ENCODE measurements at places on chromosomes 5 and 9.

- no peak for DNase-seq
- no peak overlapping the region for H3K4me3 ChIP-seq
- H3K27me3 ChIP-seq = no peaks in the 10 kb centered on the region
- peaks cover 39% of the 10 kb centered on the region for H3K4me1 ChIP-seq
- H3K36me3 ChIP-seq = no peaks in the 10 kb centered on the region
Measured at GRCh38 chr5:122730456-122730855, 44.4 kb upstream of the SNX2 start.

GRCh38 chr5:73693573-73694061 lies 67.6 kb downstream of the ARHGEF28 start:
- H3K4me1 ChIP-seq = no peaks in the 10 kb centered on the region
- no peaks in the 10 kb centered on the region for H3K36me3 ChIP-seq
- H3K27ac ChIP-seq = no peak overlapping the region
- no peak overlapping the region for H3K4me3 ChIP-seq
- no peak for DNase-seq

DNA sequence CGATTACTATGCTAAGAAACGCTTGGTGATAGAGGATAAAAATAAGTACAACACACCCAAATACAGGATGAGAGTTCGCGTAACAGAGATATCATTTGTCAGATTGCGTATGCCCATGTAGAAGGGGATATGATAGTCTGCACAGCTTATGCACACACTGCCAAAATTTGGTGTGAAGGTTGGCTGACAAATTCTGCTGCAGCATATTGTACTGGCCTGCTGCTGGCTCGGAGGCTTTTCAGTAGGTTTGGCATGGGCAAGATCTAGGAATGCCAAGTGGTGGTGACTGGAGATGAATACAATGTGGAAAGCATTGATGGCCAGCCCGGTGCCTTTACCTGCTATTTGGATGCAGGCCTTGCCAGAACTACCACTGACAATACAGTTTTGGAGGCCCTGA lies 208.4 kb downstream of the PDZD2 start:
- peaks cover 7% of the 10 kb centered on the region for H3K27me3 ChIP-seq
- no peak for DNase-seq
- H3K36me3 ChIP-seq = no peaks in the 10 kb centered on the region
- H3K4me3 ChIP-seq = no peak overlapping the region

GRCh38 chr5:15499528-15500324 lies at the start of gene FBXL7:
Gene FBXL7, plus strand, starts transcription at chr5:15500180.
- no peak within 1 kb of the TSS for H3K27ac ChIP-seq
- H3K4me1 ChIP-seq = no peaks in the 10 kb centered on the region
- no peak within 1 kb of the TSS for H3K4me3 ChIP-seq

- H3K36me3 ChIP-seq = peaks cover 14% of the 10 kb centered on the region
- peaks cover 3% of the 10 kb centered on the region for H3K4me1 ChIP-seq
- no peaks in the 10 kb centered on the region for H3K27me3 ChIP-seq
- H3K4me3 ChIP-seq = no peak overlapping the region
- DNase-seq = no peak
Measured at GRCh38 chr5:138833726-138834480, 41.2 kb downstream of the LRRTM2 start.

GRCh38 chr5:7706256-7706655 lies 144.7 kb downstream of the CFAP90 start:
- no peak overlapping the region for H3K27ac ChIP-seq
- no peak overlapping the region for H3K4me3 ChIP-seq
- no peak for DNase-seq

GRCh38 chr9:17907779-17908508 lies 329.1 kb downstream of the SH3GL2 start:
- no peak overlapping the region for H3K27ac ChIP-seq
- H3K4me1 ChIP-seq = no peaks in the 10 kb centered on the region
- H3K27me3 ChIP-seq = peaks cover 19% of the 10 kb centered on the region
- no peak for DNase-seq

GRCh38 chr9:69093471-69094103 lies 58.0 kb downstream of the FXN start:
- no peak overlapping the region for H3K4me3 ChIP-seq
- no peaks in the 10 kb centered on the region for H3K36me3 ChIP-seq
- DNase-seq = no peak
- no peaks in the 10 kb centered on the region for H3K27me3 ChIP-seq
- H3K4me1 ChIP-seq = no peaks in the 10 kb centered on the region
- no peak overlapping the region for H3K27ac ChIP-seq

DNA sequence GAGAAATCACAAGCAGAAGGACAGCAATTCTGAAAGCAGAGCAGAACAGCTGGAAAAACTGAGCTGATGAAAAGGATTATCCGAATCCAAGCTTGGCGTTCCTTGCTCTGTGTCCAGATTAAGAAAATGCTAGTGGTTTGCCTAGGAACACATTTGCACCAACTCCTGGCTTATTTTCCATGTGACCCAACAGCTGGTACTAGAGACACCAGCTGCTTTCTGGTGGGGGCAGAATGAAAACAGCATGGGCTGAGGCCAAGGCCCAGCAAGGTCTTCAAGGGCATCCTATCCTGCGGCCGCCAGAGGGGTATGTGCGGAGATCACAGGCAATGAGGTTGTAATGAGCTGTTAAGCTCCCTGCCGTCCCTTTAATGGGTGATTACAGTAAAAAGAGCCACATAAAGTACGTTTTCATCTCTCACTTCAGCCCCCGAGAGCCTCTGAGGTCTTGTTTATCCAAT lies 131.5 kb downstream of the DOCK8 start:
- H3K4me1 ChIP-seq = peaks cover 9% of the 10 kb centered on the region

DNA sequence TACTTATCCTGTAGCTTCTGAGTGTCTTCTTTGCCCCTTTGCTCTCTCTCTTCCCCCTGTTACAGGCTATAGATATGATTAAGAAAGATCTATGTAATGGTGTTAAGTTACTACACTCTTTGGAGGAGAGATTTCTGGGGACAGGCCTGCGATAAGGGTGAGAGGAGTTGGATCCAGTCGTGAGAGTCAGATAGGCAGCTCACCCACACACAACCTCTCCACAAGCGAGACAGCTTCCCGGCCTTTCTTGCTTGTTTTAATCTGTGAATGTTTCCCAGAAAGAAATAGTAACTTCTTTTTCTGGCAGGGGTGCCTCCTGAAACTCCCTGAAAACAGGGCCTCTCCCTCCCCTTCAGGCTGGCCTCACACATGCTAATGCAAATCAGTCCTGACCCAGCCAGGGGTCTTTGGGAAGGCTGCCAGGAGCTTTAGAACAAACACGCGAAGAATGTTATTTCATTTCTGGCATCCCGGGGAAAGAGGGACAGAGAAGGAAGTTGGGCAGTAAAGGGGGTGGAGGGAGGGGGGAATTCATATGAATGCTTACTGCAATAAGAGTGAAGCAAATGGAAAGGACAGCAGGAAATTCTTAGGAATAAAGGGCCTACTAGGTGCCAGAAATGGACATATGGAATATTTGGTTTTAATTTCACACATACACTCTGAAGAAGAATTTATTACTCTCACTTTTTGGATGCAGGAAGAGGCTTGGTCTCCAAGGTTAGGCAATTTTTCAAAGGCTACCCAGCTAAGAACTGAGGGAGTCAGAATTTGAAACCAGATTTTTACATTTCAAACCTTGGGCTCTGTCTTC lies 215.8 kb upstream of the TRIM32 start:
- no peak for DNase-seq
- no peaks in the 10 kb centered on the region for H3K4me1 ChIP-seq
- H3K36me3 ChIP-seq = peaks cover 2% of the 10 kb centered on the region
- H3K27me3 ChIP-seq = no peaks in the 10 kb centered on the region

DNA sequence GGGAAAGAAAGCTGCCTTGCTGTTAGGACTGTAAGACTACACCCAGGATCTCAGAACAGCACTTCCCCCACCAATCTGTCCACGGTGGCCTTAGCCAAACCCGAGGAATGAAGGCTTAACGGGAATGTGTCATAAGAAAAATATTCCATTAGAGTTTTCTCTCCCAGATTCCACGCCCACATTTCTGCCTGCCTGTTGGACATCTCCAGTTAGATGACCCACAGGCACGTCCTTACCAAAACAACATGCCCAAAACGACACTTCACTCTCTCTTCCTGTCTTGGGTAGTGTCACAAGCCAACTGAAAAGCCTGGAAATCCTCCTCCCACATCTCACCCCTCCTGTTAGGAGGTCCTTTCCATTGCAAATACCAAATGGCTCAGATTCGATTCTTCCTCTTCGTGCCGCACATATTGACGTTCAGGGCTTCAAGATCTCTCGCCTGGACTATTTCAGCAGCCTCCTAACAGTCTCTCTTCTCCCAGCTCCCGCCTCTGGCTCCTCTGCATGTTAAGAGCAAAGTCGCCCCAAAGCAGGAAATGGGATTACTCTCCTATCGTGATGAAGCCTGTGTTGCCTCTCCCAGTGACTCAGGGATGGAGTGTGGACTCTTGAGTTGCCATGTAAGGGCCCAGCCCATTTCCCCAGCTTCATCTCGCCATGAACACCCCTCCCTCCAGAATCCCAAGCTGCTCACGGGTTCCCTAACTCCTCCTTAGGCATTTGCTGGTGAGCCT lies 159.3 kb downstream of the NR3C1 start:
- no peak overlapping the region for H3K4me3 ChIP-seq
- H3K36me3 ChIP-seq = no peaks in the 10 kb centered on the region
- no peak for DNase-seq
- no peaks in the 10 kb centered on the region for H3K27me3 ChIP-seq
- H3K27ac ChIP-seq = no peak overlapping the region
- H3K4me1 ChIP-seq = no peaks in the 10 kb centered on the region

DNA sequence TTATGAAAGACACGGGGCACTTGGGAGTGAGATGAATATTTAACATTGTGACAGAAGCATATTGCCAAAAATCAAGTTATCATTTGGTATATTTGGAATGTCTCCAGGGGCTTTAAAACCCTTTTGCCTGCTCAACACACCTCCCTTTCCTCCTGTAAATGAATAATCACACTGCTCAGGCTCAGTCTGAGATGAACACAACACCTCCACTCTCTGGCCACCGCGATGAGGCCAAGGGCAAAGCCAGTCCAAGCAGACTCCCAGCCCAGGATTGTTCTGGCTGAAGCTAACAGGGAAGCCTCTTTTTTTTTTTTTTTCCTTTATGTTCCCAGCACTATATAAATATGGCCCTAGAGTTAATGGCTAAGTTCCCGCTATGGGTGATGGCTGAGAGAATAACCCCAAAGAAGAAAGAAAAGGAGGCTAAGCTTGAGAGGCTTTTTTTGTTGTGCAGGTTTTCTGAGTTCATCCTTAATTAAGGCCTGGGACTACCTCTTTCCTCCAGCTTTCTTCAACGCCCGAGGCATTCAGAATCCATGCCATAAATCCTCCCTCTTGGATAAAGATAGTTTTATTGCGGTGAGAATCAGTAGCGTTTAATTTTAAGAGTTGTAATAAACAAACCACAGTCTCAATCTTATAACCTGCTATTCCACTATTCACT lies 10.5 kb upstream of the ERAP1 start:
- H3K4me1 ChIP-seq = peaks cover 25% of the 10 kb centered on the region
- DNase-seq = no peak
- no peak overlapping the region for H3K4me3 ChIP-seq

DNA sequence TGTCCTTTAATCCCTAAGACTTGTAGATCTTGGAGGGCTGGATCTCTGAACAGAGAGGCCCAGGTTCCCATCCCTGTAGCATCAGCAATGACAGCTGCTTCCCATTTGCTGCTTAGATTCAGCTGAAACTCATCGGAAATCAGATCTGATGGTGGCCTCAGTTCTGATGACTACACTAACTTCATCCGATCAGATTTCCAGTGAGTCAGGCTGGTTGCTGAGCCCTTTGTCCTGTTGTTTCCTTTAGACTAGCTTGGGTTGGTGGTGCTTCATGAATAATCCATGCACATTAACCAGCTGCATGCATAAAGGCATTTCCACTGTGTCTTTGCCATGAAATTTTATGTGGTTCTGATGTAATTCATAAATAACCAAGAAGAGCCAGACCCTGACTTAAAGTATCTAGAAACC lies 195.2 kb upstream of the TUT7 start:
- H3K27ac ChIP-seq = no peak overlapping the region
- H3K4me3 ChIP-seq = no peak overlapping the region
- no peak for DNase-seq
- H3K36me3 ChIP-seq = no peaks in the 10 kb centered on the region
- H3K4me1 ChIP-seq = no peaks in the 10 kb centered on the region

DNA sequence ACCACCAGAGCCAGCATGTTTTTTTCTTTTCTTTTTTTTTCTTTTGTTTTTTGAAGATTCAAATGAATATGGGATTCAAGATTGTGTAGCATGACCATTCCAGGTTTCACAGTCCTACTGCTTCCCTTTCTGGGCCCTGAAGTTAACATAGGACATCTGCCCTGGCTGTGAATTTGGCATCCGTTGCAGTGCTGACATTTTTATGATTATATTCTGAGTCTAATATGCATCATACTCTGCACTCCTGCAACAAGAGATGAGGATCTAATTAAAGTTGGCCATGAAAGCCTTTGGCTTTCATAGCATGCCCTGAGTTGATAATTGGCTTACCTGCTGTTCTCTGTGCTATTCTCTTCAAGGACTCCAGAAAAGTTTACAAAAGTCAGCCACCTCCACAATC lies 29.8 kb downstream of the C5orf22 start:
- no peak overlapping the region for H3K4me3 ChIP-seq
- no peaks in the 10 kb centered on the region for H3K4me1 ChIP-seq
- DNase-seq = no peak
- H3K27me3 ChIP-seq = no peaks in the 10 kb centered on the region

DNA sequence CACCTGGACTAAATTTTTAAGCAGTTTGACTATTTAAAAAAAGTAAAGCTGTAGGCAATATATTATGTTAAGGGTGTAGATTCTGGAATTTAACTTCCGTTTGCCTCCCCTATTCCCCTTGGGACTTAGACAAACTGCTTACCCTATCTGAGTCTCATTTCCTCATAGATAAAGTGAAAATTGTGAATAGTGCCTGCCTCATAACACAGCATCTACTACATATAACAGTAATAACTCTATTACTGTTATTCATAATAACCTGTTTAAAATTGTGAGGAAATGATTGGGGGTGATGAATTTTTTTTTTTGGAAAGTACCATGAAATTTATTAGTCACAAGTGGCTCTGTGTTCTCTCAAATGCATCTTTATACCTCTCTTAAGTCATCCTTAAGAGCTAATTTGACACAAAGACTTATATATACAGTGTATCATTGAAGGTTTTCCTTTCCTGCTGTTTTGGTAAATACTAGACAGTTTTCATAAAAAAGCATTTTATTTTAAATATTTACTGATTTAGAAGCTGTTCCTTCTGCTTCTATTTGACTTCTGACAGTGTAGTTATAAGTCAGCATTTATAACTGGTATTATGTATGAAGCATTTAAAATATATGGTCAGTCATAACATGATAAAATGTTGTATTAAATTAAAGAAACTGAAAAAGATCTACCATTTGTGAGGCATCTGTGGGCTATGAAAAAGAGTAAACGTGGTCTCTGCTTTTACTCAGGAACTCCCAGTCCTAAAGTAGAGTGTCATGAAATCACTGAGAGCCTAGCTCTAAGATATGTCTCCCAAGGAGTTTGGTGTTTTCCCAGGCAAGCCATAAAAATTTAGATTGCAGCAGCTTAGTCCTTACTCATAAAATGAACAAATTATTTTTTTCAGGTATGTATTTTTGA lies 46.4 kb downstream of the MCCC2 start:
- DNase-seq = no peak
- no peaks in the 10 kb centered on the region for H3K27me3 ChIP-seq
- peaks cover 12% of the 10 kb centered on the region for H3K4me1 ChIP-seq
- H3K36me3 ChIP-seq = peaks cover 61% of the 10 kb centered on the region
- H3K4me3 ChIP-seq = no peak overlapping the region

- no peak overlapping the region for H3K27ac ChIP-seq
- H3K4me3 ChIP-seq = no peak overlapping the region
- H3K4me1 ChIP-seq = no peaks in the 10 kb centered on the region
Measured at GRCh38 chr5:92941806-92942205, 639.2 kb downstream of the NR2F1-AS1 start.

Data from activated B cell treated with CpG ODN at 0.5 μM for 24 hours (primary cell).